ENCODE measurements at places on chromosomes 7 and 10. TPM values are rescaled to one million over a fixed set of nuclear protein-coding genes. Genes with fewer than 3 reads are reported as not detected.

DNA sequence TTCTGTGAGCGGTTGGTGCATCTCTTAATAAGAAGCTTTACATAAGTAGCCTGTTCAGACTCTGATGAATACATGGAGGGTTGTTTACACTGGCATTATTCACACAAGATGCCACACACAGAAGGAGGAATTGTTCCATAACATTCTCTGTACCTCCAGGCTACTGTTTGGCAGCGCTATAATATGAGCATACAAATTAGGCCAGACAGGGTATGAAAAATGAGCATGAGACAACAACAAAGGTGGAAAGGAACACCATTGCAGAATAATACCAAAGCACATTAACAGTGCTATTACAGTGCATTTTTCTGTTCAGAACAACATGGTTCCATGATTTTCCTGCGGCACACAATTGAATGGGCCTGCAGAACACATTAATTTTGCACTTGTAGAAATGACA lies 417.2 kb upstream of the C7orf33 start:
- DNase-seq = no peak

CCDC6 gene
- 56.6 TPM for total RNA-seq

DNA sequence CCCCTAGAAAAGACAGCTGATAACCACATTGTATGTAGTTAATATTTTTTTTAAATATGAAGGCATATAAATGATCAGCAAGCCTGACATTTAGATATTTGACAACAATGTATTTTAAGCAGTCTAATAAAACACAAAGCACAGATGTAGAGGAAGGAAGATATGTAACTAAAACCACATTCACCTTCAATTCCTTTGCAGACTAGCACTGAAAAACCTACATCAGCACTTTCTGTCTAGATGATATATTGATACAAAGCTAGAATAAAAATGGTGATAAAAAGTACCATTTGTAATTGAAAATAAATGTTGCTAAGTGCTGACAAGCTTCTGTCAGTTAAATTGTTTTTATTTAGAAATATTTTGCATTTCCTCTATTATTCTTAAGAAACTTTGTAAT lies 153.6 kb downstream of the IMMP2L start:
- DNase-seq = no peak

DNA sequence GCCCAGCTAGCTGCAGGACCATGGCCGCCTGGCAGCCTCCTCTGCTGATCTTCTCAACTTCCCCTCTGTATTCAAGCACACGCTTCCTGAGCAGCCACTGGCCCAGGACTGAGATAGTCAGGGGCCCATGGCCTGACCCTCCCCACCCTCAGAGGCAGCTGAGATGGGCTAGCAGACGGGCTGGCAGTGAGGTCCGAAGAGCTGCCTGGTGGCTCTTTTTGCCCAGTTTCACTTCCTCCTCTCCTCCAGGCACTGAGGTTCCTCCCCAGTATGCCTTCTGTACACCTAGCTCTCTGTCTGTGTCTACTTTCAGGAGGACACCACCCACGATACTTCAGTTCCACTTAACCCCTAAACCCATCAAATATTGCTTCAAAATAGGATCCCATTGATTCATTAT lies 395.6 kb downstream of the TNS3 start:
- DNase-seq = no peak

CPED1 gene
- total RNA-seq = not detected

- DNase-seq = no peak
Measured at GRCh38 chr7:111223802-111224253, 132.9 kb downstream of the LRRN3 start.

CLDN3 gene
- total RNA-seq = not detected

GRCh38 chr7:158274996-158275395 lies 312.6 kb downstream of the PTPRN2 start:
- no peak for DNase-seq

DNA sequence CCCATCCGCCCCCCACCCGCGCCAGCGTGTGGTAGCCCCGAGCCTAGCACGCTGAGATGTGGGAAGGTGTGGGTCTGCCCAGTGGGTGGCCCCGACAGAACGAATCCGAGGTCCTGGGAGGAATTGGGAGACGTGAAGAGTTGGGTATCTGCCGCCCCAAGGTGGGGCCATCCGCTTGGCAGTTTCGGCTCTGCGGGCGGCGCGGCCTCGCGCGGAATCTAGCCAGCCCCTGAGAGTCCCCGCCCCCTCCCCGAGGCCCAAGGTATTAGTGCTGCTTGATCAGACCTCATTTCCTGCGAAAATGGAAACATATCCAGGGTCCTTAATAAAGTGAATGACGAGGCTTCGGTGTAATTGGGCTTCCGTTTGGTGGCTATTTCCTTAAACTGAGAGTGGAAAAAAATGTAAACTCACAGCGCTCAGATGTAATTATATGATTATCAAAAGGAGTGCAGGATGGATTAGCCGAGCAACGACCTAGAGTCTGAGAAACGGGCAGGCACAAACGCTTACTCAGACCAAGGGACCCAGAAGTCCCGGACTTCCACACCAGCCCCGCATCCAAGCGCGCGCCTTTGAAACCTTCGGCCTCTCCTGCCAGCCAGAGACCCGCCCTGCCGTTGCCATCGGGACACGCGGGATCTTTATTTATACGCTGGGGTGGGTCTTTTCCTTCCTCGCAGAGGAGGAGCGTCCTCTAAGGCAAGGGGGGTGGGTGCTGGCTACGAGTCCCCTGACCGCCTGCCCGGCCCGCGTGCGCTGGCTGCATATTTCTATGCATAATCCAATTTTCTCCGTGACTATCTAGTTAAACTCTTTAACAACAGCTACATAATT lies 12.8 kb downstream of the LBX1 start:
- no peak for DNase-seq

DNA sequence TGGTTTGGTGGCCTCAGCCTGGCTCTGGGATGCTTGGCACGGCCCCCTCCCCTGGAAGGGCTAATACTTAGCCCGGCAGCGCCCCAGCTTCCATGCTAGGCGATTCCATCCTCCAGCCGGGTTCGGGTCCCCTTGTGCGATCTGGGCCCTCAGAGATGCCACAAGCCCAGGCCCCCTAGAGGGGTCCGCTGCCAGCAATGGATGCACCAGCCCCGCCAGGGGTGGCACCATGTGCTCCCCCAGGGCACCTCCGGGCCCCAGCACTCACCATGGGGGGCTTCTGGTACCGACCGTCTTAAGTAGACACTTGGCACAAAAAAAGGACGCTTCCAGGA lies 125.7 kb upstream of the KCTD7 start:
- DNase-seq = no peak

- DNase-seq = peak; percentile 38
Measured at GRCh38 chr7:88789480-88790064, 6.0 kb downstream of the TEX47 start.

DNA sequence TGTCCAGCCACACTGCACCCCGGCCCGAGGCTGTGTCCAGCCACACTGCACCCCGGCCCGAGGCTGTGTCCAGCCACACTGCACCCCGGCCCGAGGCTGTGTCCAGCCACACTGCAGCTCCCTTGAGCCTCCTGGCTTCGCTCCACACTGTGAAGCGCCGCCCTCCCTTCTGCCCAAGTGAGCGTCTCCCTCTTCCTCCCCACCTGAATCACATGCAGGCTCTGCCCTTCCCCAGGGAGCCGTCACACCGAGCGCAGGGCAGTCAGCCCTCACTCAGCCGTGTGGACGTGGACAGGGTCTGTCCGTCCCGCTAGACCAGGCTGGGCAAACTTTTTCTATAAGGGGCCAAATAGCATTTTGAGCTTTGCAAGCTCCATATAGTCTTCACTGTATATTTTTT lies 27.6 kb downstream of the CFAP46 start:
- no peak for DNase-seq

GRCh38 chr10:954396-954795 lies 22.9 kb upstream of the LARP4B start:
- DNase-seq = no peak

DDC gene
- 0.64 TPM for total RNA-seq

DNA sequence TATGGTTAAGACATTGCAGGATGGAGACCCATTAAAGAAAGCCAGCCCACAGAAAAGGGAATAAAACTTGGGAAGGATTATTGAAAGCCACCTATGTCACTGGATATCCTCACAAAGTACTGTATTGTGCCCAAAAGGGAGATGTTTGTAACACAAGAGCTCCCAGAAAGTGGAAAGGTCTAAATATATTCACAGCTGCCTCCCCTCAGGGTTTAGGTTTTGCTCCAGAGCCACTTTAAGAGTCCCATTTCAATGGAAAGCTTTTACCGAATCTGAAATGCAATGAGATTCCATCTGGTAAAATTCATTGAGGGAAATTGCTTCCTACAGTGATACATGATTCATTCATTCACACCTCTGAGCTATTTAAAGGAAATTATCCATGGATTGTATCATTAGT lies 176.4 kb downstream of the XPNPEP1 start:
- no peak for DNase-seq

SEMA4G gene
- total RNA-seq = not detected

GHRHR gene
- not detected for total RNA-seq

PRXL2A gene
- 6.7 TPM for total RNA-seq

- no peak for DNase-seq
Measured at GRCh38 chr7:153034791-153035190, 275.2 kb downstream of the ACTR3B start.

- DNase-seq = no peak
Measured at GRCh38 chr10:126702181-126702580, 31.7 kb upstream of the C10orf90 start.

- DNase-seq = no peak
Measured at GRCh38 chr10:117541909-117542705, 439 bp upstream of the EMX2 start.

TYW1B gene
- total RNA-seq = 0.93 TPM

DNA sequence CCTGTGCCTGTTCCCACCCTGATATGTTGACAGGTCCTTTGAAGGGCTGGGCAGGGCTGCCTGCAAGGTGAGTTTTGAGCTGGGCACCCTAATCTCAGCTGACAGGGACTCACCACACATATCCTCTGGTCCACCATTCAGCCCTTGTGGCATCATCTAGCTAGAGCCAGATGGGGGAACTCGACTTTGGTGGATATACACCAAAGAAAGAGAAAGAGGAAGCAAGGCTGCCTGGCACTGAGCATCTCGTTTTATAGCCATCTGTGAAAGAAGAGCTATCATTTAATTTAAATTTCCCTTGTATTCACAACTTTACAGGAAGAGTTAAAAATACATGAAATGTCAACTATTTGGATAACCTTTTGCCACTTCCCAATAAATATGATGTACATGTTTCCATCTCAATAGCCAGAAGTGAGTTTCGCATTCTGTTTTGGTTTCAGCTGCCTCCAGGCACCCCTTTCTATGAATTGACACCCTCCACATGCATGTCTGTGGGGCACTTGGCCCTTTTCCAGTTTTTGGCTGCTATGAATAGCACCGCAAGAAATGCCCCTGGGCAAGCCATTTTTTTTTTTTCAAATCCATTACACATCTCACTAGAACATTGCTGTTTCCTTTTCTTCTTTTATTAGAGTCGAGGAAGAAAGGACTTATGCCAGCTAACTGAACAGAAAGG lies 22.9 kb upstream of the GRB10 start:
- DNase-seq = peak; percentile 50

DNA sequence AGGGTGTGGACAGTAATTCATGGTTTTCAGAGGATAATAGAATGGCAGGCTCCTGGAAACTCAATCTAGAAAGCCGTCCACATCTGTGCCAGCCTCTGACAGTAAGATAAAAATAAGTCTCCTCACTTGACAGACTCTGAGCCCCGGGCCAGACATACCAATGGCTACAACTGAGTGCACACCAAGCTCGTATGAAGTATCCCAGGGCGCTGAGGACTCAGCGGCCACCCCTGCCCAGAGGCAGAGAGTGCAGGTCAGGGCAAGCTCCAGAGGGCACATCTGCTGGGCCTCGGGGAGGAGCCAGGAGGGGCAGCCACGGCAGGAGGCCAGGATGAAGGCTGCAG lies 262.8 kb upstream of the TCERG1L start:
- no peak for DNase-seq

TFR2 gene
- total RNA-seq = not detected

DNA sequence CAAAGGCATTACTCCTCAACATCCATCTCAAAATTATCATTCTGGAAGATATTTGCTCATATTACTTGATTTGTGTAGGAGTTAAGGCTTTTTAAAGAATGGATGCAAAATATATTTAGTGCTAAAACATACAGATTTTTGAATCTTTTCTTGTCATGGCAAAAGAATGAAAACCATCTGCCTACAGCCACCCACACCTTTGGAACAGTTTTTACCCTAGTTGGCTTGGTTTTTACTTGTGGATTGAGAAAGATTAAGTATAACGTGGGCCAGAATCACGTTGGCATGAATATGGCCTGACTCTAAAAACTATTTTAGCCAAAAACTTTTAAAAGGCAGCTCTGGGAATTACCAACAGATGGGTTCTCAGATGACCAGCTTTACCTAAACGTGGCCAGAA lies 128.2 kb downstream of the SPAG6 start:
- DNase-seq = no peak

DNA sequence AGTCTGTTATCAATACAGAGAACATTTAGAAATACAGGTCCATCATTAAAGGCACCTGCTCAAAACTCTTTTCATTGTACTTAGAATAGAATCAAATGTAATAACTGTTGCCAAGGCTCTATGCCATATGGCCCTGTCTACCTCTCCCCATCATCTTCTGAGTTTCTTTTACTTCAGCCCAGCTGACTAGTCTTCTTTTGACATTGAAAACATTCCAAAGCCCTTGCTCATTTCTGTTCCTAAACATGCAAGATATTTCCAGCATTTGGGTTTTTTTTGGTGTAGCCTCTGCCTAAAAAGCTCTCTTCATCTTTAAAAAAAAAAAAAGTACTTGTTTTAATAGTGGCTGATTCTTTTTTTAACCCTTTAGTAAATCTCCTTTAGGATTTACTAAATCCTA lies 165.5 kb upstream of the SMIM30 start:
- DNase-seq = peak; percentile 15

DNA sequence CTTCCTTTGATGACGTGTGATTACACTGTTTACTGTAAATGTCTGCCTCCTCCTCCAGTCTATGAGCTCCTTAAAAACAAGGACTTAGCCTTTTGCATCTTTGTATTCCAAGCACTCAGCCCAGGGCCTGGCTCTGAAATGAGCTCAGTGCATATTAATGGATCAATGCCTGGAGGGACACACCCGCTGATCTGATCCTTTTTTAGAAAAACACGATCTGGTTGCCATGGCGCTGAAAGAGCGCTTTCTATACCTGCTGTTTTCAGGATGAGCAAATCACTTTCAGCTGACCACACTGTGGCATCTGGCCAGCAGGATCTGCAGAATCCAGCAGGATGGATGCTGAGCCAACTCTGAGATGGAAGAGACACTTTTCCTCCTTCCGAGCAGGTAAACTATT lies 37.8 kb upstream of the GARS1 start:
- DNase-seq = peak; percentile 86

GIMAP8 gene
- total RNA-seq = not detected

DNA sequence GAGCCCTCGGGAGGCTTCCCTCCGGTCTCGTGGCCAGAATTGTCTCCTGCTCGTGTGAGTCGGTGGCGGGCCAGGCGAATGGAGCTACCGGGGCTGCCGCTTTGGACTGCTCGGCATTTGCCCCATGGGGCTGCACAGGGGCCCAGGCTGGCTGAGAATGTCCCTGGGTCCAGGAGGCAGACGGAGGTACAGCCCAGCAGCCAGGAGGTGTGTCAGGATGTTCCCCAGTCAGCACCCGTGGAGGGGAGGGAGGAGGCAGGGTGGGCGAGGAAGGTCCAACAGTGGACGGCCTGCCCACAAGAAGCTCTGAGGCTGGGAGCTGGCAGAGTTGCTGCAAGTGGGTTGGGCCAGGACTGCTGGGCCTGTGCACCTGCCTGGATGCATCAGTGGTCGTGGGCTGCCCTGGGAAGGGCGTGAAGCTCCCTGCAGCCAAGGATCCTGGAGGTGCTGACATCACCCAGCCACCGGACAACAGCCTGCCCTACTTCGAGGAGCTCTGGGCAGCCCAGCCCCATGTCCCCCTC lies 46.4 kb downstream of the PDGFA start:
- no peak for DNase-seq

CACNB2 gene
- 3.3 TPM for total RNA-seq

- peak; percentile 54 for DNase-seq
Measured at GRCh38 chr7:38169847-38170246, 8.2 kb upstream of the STARD3NL start.

All from MCF 10A (cell line).